Stromal cell of bone marrow (primary cell): ENCODE measurements at places on chromosomes 1 and 21.

DNA sequence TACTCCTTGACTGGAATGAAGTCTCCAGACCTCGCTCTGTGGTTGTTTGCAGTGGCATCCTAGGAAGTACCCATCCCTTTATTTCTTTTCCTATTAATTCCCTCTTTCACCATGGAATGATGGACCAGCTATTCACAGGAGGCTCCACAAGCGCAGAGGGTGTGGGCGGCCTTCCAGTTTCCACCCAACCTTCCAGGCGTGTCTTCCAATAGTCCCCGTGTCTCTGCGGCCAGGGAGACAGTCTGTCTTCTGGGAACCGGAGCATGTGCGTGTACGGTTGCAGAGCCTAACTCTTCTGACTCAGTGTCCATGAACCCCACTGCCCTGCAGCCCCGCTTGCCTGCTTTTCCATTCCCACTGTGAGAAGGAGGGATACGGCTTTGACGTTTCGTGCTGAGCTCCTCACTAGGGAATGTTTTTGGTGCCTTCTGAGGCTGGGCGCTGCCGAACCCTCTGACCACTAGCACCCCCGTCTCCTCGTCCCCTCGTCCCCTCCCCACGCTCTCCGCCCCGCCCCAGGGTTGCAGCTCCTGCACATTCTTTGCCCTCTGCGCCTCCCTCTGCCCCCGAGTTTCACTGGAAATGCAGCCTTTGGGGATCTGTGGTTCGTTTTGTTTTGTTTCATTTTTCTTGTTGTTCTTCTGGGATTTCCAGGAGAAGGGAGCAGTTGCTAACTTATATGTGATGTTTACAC is 26.3 kb upstream of the FAM3B start:
- DNase-seq, result peak; percentile 9

DNA sequence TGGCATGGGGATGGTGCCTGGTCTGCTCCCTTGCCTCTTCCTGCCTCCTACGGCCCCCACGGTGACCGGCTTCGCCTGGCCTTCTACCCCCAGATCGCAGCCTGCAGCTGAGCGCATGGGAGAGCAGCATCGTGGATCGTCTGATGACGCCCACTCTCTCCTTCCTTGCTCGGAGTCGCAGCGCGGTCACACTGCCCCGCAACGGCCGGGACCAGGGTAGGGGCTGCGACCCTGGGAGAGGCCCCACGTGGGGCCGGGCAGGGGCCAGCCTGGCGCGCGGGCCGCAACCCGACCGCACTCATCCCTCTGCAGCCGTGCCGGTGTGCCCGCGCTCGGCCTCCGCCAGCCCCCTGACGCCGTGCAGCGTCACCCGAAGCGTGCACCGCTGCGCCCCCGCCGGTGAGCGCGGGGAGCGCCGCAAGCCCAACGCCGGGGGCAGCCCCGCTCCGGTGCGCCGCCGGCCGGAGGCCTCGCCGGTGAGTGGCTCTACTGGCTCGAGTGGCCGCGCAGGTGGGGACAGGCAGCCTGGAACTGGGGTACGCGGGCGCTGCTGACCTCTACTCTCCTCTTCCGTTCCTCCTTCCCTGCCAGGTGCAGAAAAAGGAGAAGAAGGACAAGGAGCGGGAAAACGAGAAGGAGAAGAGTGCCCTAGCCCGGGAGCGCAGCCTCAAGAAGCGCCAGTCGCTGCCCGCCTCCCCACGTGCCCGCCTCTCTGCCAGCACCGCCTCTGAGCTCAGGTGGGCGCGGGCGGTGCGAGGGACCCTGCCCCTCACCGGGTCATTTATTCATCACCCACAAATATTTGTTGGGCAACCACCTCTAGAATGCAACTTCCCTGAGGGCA is 20.4 kb downstream of the MAP7D1 start:
- no peak for DNase-seq

GRCh38 chr1:220680085-220680687 is 10.0 kb upstream of the C1orf115 start:
- no peak for DNase-seq

DNA sequence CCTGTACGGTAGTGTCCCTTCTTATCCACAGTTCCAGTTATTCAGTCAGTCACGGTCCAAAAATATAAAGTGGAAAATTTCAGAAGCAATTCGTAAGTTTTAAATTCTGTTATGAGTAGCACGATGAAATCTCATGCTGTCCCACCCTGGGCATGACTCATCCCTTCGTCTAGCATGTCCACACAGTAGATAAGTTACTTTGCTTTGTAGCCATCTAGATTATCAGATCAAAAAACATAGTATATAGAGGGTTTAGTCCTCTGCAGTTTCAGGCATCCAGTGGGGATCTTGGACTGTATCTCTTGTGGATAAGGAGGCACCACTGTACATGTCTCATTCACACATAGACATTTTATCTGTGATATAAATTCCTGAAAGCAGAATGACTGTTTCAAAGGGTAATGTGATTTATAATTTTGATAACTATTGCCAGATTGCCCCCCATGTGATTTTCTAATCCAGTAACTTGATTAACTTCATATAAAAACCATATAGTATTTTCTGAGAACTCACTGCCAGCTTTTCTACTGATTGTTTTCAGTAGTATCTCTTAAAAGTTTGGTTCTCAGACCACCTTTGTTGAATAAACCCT is 143.3 kb downstream of the DYRK1A start:
- peak; percentile 29 for DNase-seq

DNA sequence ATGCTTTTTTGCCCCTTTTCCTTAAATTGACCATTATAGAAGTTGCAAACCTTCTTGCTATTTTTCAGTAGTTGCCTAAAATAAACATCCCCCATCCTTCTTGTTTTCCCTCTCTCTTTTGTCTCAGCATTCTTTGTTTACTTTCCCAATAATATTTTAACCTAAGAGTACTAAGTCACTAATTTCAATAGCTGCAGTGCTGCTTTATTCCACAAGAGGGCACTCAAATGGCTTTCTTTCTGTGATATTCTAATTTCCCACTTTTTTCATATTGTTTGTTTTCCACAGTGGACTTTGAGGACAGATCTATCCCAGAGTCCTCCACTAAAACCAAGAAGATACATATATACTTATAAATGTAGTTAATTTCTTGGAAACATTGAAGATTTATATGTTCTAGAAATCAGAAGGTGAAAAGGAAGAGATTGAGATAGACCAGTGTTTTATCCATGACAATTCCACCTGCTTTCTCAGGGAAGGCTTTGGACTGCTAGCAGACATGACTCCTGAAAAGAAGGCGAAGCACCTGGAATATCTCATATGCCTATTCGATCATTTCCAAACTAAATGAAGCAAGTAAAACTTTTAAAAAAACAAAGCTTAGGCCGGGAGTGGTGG is 104.8 kb upstream of the GRIK1 start:
- DNase-seq, result peak; percentile 8

DNA sequence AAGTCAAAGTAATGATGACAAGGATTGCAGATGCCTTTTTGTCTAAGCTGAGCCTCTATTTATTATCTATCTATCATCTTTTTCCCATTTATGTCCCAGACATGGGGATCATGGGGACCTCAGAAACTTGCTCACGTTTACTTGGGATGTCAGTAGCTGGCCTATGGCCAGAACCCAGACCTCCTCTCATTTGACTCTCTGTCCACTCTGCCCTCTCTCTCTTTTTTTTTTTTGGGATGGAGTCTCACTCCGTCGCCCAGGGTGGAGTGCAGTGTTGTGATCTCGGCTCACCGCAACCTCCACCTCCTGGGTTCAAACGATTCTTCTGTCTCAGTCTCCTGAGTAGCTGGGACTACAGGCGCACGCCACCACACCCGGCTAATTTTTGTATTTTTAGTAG is 3.7 kb upstream of the ID3 start:
- DNase-seq, result no peak

GRCh38 chr1:69553726-69554125 is 14.0 kb upstream of the LRRC7 start:
- no peak for DNase-seq

GRCh38 chr1:66925558-66925910 is 744 bp downstream of the MIER1 start:
- no peak for DNase-seq

DNA sequence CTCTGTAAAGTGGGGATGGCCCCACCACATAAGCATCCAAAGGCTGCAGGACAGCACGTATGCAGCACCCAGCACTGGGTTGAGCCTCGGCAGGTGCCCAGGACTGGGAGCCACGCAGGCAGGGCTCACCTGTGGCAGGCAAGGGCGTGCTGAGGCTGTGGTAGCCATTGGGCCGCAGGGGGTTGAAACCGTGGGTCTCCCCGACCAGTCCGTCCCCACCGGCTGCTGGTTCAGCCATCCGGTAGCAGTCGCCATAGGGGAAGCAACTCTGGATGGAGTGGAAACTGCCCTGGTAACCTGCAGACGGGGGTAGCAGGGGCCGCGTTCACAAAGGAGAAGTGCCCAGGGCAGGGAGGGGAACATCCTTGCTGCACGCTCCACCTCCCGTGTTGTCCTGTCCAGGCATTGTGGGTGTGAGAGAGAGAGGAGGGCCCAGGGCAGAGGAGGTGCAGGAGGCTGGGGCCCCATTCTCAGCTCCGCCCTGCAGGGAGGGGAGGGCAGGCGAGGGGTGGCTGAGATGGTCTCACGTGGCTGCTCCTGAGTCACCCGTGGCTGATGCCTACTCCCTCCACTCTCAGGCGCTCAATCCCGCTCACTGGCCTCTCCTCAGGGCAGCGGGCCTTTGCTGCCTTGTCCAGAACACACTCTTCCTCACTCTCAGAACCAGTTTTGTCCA is 49.9 kb downstream of the DMRTB1 start:
- no peak for DNase-seq

DNA sequence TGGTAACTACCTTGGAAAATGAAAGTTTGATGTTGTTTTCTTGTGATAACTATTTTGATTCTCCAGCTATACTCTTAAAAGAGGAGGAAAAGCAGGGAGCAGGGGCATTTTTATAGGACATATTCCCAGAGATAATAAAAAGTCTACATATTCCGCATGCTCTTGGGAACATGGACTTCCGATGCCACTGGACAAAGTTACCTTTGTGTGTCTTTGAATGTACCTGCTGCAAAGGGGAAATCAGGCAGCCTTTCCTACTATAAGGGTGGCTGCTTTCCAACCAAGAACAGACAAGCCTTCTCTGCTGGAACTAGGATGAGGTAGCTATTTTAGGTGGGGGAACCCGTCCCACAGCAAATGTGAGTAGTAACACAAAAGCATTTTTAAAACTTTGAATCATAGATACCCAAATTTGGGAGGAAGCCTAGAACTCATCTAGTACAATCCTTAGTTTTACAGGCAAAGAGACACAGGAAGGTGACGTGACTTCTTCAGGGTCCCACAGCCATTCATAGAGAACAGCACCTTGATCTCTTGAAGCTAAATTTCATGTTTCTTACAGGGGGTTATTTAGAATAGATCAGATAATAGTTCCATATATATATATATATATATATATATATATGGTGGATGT is 179.9 kb downstream of the FASLG start:
- DNase-seq, result no peak

GRCh38 chr1:187734427-187734826 is 905.7 kb downstream of the PLA2G4A start:
- DNase-seq, result no peak

DNA sequence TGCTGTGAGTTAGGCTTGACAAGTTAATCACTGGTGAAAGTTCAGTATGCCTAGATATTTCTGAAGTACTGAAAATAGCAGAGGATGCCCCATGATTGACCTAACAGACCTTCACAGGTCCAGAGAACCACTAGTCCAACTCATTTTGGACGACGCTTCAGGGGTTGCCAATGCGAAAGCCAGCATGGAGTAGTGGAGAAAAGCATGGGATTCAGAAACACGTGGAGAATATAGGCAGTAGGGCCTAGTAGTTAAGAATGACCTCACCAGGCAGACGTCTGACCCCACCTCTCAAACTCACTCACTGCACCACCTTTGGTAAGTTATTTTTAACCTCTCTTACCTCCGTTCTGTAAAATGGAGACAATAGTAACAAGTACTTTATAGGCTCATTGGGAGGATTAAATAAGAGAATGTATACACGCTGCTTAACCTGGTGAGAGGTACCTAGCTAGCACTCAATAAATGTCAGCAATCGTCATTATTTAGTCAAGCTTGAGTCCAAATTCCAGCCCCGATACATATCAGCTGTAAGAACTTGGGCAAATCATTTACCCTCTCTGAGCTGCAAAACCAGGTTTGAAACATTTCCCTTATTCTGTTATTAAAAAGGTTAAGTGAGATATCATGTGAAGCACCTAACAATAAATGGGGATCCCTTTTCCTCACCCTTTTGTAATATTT is 13.2 kb downstream of the PLPP3 start:
- DNase-seq, result no peak

GRCh38 chr1:48947761-48948537 is 171.3 kb upstream of the BEND5 start:
- DNase-seq, result no peak

DNA sequence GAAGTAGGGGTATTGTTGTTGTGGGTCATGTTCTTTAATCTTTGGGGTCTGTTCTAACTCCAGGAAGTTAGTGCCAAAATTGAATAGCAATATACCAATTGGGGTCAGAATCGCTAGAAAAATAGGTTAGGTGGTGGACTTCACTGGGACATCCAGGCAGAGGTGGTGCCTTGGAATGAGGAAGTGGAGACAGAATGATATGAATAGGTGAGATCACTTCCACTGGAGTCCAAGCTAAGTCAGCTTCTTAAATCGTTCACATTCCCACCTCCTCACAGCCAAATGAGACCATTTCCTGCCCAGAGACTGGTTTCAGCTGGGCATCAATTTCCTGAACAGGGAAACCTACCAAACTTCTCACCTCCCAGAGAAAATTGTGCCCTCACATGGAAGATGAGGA is 137.8 kb upstream of the RAB4A start:
- DNase-seq, result no peak

GRCh38 chr1:91124290-91124985 is 102.6 kb upstream of the ZNF644 start:
- no peak for DNase-seq

GRCh38 chr1:207754974-207755700 is 3.3 kb downstream of the CD46 start:
- no peak for DNase-seq

DNA sequence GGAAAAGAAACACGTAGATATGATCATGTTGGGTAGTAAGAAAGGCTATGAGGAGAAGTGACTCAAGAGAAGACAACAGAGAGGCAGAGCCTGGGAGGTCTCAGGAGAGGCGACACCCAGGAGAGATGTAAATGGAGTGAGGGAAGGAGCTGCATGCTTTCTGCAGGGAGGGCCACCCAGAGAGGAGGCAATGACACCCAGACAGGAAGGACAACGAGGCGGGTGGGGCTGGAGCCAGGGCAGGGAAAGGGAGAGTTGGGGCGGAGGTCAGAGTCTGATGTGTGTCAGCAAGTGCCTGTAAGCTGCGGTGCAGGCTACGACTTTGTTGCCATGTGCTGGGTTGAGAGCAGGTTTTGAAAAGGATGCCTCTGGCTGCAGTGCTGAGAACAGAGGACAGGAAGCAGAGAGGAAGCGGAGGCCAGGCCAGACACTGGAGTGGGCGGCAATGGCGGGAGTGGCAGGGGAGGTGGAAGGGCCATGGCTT is 31.3 kb downstream of the SLC1A7 start:
- no peak for DNase-seq

- DNase-seq, result no peak
Measured at GRCh38 chr1:117633423-117633822, 27.6 kb downstream of the TENT5C start.
